ENCODE measurements at places on chromosomes 6 and 20.

DNA sequence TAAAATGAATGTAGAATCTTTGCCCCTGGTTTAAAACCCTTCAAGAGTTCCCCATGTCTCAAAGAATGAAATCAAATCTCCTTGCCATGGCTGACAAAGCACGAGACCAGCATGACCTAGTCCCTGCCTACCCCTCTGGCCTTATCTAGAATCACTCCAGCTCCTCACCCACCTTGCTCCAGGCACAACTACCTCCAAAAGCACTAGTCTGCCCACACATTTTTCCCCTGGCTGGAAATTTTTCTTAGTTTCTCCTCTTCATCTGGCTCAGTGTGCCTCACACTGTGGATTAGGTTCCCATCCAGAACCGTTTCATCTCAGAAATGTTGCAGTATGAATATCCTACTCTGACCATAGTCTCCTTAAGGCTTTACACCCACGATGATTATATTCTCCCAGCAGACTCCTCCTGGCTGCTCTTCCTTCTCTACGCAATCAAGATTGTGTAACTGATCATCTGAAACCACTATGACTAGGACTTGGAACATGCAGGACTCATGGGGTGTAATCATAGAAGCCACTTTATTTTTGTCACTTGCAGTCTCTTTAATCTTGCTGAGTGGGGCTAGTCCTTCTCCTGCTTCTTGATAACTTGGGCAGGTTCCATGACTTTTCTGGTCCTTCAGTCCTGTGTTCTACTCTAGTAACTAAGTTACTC lies 7.8 kb upstream of the MRS2 start:
- DNase-seq, result no peak

DNA sequence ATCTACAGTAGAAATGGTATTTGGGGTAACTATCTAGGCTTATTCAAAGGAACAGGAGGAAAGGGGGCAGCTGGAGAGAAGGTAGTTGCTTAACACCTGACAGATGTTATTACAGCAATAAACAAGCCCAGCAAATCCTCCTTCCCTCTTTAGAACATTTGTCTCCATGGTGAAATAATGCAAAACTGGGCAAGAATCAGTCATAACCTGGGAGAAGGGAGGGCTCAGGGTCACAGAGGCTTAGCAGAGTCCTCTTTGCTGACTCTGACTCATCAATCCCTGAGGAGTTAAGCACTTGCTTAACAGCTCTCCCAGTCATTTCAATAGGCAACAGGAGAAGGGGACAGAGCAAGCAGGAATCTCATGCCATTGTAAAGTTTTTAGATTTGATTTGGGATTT lies 230.3 kb downstream of the IBTK start:
- no peak for DNase-seq

DNA sequence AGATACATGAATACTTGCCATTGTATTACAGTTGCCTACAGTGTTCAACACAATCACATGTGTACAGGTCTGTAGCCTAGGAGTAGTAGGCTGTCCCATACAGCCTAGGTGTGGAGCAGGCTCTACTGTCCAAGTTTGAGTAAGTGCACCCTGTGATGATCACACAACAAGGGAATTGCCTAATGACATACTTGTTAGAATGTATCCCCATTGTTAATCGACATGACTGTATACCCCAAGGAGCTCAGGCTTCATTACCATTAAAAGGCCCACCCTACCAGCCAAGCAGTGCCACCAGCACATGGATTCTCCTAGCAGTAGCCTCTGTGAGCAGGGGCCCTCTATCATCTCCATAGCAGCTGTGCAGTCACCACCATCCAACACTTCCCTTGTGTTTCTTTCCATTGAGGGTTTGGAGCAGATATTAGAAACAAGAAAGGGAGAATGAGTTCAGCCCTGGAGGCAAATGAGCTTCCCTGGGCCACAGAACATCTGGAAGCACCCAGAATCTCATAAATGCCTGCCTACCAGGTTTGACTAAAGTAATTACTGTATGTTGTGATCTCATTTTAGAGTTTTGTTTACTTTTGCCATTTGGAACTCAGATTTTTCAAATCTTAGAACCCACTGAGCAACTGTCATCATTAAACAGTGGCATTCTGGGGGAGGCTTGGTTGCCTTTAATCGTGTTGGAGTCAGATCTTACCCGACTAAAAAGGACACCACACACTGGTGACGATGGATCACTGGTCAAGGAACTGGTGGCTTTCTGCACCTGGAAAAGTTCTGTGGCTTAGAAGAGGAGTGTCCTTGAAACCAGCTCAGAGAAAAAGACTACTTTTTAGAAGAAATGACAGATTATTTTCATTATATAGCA lies 104.9 kb downstream of the TULP4 start:
- no peak for DNase-seq

DNA sequence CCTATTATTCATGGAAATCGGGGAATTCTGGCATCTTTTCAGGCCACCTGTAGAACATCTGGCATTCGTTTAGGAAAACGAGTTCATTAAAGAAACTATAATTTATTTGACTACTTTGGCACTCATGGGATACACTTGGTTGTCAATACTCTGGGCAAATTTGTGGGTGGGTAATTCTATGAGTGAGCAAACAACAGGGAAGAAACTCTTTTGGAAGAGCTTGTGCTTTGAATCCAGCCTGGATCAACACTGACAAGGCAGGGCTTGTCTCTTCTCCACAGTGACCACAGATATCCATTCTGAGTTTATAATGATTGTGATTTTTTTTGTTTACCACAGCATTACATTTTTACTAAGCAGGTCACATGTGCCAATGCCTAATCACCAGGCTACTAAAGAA lies 394.7 kb downstream of the THBS2 start:
- DNase-seq, result no peak

DNA sequence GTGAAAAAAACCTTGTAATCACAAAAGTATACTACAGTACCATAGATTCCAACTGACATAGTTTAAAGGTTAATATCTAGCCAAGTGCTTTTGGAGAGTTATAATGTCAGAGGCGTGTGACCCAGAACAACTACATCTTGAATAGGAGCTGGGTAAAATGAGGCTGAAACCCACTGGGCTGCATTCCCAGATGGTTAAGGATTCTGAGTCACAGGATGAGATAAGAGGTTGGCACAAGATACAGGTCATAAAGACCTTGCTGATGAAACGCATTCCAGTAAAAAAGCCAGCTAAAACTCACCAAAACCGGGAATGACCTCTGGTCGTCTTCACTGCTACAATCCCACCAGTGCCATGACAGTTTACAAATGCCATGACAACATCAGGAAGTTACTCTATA lies 22.4 kb upstream of the KIAA0408 start:
- no peak for DNase-seq

DNA sequence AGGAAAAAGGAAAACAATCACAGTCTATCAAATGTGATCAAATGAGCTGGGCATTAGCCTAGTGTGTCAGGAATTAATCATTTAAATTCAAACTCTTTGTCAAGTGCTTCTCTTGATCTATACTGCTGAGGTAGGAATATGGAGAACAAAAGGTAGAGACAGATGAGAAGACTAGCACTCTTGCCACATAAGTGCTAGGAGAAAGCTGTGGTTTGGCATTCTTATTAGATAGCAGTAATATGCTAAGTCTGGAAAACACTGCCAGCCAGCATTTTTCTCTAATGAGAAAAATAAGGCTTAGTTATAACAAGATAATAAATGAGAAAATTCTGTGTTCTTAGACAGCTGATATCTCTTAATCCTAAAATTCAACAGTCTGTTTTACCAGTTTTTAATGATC lies 38.9 kb downstream of the ORC3 start:
- DNase-seq, result no peak

Data from caudate nucleus (tissue), 63 donors.